PC-3 (cell line): ENCODE measurements at places on chromosomes 7 and 10. TPM values are rescaled to one million over a fixed set of nuclear protein-coding genes. Genes with fewer than 3 reads are reported as not detected.

The MNX1 gene
- total RNA-seq, result 2.6 and 3.7 TPM in 2 replicates

The GALNT17 gene
- not detected in 2 replicates for total RNA-seq

The UNC5B gene
- total RNA-seq, result 0.26 and 0.46 TPM in 2 replicates

The EPHA1 gene
- 43.9 and 46.4 TPM in 2 replicates for total RNA-seq

The MUC12 gene
- 0.18 and 0.69 TPM in 2 replicates for total RNA-seq

The CHCHD2 gene
- 499 and 578 TPM in 2 replicates for total RNA-seq

The TWIST1 gene
- 15.7 and 22.3 TPM in 2 replicates for total RNA-seq

The SKIDA1 gene
- total RNA-seq, result 0.17 and 0.26 TPM in 2 replicates

The CNNM1 gene
- 3.3 and 4.3 TPM in 2 replicates for total RNA-seq

The CSTF2T gene
- total RNA-seq, result 41.7 and 45.2 TPM in 2 replicates
